ENCODE measurements at places on chromosomes 6 and 20.

GRCh38 chr20:64077876-64078551, 1.3 kb downstream of the RGS19 start:
- DNase-seq: no peak

- no peak for DNase-seq
Observed at GRCh38 chr6:142958343-142958742, 13.4 kb upstream of the HIVEP2 start.

- no peak for DNase-seq
Observed at GRCh38 chr6:53581173-53581773, 36.4 kb upstream of the GCLC start.

- DNase-seq: no peak
Observed at GRCh38 chr20:37392441-37393195, 46.7 kb downstream of the SRC start.

GRCh38 chr6:97805596-97805995, 522.6 kb upstream of the MMS22L start:
- DNase-seq: no peak

DNA sequence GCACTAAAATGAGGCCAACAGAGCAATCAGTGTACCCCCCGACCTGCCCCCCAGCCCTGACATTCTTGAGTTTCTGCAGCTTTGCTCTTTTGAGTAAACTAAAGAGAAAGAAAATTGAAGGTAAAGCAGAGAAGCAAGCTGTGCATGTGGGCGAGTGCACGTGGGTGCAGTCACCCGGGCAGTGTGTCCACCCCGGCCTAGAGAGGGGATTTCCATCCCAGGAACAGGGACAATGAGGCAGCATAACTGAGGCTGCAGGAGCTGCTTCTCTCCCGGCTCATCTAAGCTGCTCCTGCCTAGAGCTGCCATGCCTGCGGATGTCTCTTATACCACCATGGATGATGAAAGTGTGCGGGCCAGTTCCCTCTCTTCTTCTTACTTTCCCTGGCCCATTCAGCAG, 16.8 kb downstream of the CASS4 start:
- DNase-seq: no peak

DNA sequence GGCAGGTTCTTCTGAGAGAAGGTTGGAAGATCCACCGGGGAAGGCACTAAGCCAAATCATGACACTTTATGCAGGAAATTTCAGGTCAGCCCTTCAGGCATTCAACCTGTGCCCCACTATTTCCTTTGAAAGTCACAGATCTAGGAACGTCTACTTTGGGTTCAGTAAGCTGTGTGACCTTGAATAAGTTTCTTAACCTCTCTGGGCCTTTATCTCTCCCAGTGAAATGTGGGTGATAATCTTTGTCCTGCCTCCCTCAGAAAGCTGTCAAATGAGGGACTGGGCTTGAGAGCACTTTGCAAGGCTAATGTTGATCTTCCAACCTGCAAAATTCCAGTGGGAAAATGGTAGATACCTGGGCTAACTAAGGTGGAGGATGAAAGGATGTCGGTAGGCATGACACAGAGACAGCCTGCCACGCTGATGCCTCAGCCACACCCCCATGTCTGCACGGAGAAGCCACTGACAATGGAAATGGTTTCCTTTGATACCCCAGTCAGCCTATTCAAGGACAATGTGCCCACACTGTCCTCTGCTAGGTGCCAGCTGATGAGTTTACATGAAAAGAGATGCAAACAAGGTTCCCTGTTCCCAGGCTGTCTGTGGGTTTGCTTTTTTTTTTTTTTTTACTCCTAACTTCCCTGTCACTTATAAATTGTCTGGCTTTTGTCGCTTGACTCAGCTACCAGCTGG, 9.3 kb downstream of the BNIP5 start:
- peak; percentile 24 for DNase-seq

DNA sequence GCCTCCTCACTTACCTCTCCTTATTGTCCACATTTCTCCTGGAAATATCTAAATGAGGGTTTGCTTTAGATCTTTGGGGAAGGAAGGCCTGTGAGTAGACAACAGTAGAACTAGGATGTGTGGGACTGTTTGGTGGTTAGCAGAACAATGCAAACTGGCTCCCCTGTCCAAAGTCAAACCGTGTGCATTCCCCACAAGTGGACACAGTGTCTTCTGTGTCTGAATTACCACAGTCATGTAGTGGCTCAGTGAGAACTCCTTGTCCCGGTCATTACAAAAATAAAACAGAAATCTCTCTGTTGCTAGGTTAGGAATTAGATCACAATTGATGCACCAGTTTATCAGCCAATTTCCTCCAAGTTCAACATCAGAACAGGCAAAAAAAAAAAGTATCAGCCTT, 455 bp upstream of the ADGRF4 start:
- DNase-seq: no peak

DNA sequence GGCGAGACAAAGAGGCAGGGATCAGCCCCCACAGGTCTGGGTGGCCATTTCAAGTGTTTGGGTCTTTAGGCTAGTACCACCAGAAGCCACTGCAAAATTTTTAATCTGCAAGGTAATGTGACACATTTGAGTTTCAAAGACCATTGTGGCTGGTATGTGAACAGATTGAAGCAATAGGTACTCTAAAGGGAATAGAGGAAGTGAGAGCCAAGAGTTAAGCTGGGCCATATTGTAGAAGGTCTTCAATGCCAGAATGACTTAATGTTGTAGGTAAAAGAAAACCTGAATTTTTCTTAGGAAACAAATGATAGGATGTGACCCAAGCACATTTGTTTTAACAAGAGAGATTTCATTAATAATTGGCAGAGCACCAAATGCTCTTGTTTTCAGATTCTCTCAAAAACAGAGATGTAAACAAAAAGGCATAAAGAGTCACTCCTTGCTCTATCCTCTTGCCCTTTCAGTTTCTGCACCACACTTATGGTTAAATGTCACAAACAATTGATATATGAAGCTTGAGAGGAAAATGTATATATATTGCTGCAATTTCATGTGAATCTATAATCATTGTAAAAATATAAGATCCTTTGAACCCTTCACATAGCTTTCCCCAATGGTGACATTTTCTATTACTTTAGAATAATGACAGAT, 307.1 kb upstream of the PLN start:
- no peak for DNase-seq

DNA sequence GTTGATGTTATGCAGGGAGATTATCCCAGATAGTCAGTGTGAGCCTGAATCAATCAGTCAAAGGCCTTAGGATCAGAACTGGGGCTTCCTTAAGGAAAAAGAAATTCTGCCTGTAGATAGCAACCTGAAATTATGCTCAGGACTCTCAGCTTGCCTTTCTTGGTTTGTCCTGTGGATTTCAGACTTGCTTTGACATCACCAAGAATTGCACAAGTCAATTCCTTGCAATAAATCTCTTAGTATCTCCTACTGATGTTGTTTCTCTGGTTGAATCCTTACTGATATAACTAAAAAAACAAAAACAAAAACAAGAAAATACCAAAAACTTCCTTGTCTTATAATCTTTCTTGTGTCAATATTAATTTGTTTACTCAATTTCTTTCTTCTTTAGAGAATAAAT, 258.9 kb upstream of the TCF21 start:
- no peak for DNase-seq

GRCh38 chr20:23163562-23163961, 77.4 kb upstream of the CD93 start:
- DNase-seq: no peak

DNA sequence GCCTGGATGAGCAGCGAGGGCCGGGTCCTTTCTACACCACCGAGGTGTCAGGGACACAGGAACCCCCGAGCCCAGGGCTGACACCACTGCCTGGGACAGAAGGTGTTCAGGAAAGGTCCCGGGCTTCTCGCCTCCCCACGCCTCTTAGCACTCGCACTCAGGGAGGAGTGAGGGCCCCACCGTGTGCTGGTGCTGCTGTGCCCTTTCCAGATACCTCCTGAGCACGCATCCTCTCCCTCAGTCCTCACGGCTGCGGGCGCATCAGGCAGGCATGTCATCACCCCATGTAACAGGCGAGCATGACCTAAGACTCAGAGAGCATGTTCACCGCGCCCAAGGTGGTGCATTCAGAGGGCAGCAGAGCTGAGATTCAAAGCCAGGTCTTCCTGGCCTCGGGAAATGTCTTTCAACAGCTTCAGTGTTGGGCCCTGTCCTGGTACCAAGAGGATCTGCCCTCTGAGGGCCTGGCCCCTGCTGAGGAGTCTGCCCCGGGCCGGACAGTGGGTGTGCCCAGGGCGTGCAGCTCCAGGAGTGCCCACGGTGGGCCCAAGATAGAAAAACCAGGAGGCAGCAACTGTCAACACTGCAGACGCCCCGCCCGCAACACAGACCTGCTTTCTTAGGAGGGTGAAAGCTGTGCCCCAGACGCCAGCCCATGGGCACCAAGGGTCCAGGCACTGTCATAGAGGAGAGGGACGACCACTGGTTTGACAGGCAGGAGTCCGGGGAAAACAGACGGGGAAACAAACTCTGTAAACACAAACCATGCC, 29.2 kb downstream of the TGM2 start:
- DNase-seq: no peak

GRCh38 chr6:131911951-131912350, 39.2 kb downstream of the CCN2 start:
- DNase-seq: no peak

GRCh38 chr6:8857160-8857559, 421.8 kb upstream of the SLC35B3 start:
- no peak for DNase-seq

DNA sequence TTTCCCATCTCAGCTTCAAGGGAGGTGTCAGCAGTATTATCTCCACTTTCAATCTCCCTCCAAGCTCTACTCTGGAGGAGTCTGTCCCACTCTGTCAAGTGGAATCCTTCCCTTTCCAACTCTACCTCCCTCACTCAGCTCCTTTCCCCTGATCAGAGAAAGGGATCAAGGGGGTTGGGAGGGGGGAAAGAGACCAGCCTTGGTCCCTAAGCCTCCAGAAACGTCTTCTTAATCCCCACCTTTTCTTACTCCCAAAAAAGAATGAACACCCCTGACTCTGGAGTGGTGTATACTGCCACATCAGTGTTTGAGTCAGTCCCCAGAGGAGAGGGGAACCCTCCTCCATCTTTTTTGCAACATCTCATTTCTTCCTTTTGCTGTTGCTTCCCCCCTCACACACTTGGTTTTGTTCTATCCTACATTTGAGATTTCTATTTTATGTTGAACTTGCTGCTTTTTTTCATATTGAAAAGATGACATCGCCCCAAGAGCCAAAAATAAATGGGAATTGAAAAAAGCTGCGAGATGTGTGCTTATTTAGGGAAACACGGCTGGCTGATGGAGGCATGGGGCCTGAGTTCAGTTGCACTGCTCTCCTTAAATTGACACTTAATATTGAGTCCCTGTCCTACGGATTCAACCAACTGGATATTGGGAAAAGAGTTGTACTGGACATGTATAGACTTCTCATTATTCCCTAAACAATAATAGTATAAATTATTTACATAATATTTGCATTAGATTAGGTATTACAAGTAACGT, 4.9 kb downstream of the TUBB start:
- DNase-seq: no peak

GRCh38 chr6:161649068-161649467, 375.2 kb upstream of the AGPAT4 start:
- DNase-seq: no peak

- DNase-seq: no peak
Observed at GRCh38 chr6:47042275-47042791, at the start of gene ADGRF1. TSS of gene ADGRF1 (minus strand) at chr6:47042332. CDS start at chr6:47029061, 13,271 bp downstream.

DNA sequence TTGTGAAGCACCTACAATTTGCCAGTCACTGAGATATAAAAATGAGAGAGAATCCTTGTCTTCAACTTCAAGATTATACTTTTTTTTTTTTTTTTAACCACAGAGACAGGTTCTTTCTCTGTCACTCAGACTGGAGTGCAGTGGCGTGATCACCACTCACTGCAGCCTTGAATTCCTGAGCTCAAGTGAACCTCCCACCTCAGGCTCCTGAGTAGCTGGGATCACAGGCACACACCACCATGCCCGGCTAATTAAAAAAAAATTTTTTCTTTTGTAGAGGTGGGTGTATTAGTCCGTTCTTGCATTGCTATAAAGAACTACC, 51.6 kb upstream of the PMEPA1 start:
- DNase-seq: no peak

DNA sequence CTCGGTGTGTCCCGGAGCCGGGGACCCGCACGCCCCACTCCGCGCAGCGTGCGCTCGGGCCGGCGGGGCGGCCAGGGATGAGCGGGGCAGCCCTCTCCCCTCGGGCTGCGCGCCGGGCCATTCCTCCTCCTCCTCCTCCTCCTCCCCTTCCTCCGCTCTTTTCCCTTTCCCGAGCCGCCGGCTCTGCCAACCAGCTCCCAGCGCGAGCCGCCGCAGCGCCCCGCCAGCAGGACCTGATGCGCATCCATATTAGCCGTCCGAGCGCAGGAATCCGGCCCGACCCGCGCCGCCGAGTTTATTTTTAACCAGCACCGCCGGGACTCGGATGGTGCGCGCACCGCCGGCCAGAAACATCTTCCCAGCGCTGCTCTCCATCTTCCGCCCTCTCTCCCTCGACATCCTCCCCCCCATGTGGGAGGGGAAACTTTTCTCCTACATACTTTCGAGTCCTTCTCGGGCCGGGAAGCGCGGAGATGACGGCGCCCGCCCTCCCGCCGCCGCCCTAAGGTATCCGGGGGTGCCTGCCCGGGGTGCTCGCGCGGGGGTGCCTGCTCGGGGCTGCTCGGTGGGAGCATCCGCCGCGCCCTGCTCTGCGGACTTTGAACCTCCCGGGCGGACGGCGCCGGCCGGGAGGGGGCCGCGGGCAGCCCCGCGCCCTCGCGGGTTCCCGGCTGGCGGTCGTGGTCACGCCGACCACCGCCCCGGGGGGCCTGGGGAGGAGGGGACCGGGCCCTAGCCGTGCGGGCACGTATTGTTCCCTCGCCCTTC, 619 bp downstream of the RREB1 start:
- peak; percentile 63 for DNase-seq

All from NCI-H1417 (cell line).